K562 (cell line): ENCODE measurements at places on chromosomes 5 and 9. TPM values are rescaled to one million over a fixed set of nuclear protein-coding genes. Genes with fewer than 3 reads are reported as not detected.

Gene CAMK2A
- 0.13 TPM in 1 of 2 replicates, not detected in the other for total RNA-seq

Gene C5orf46
- total RNA-seq, result not detected in 2 replicates

Gene SLC6A19
- total RNA-seq, result 1.3 and 1.6 TPM in 2 replicates

Gene CKS2
- 146 and 167 TPM in 2 replicates for total RNA-seq

Gene MEIKIN
- not detected in 2 replicates for total RNA-seq

Gene ATG10
- 11.6 and 12.2 TPM in 2 replicates for total RNA-seq

Gene RNF38
- 8.9 and 9.8 TPM in 2 replicates for total RNA-seq

Gene CA9
- total RNA-seq, result 0.63 and 0.73 TPM in 2 replicates

Gene SPRY4
- 20.0 and 24.2 TPM in 2 replicates for total RNA-seq

Gene EDIL3
- 0.09 and 0.11 TPM in 2 replicates for total RNA-seq

Gene SPATA31A1
- not detected in 2 replicates for total RNA-seq

Gene PDZD2
- total RNA-seq, result 0.02 and 0.13 TPM in 2 replicates

Gene DELE1
- total RNA-seq, result 64.7 and 68.8 TPM in 2 replicates

Gene SLC6A7
- not detected in 2 replicates for total RNA-seq

Gene TEX48
- not detected in 2 replicates for total RNA-seq

Gene AMBP
- 1.3 and 2.1 TPM in 2 replicates for total RNA-seq

Gene FCN2
- total RNA-seq, result not detected in 2 replicates

Gene ARHGEF37
- total RNA-seq, result 0.27 and 0.51 TPM in 2 replicates

Gene CARTPT
- not detected in 2 replicates for total RNA-seq

Gene COL15A1
- total RNA-seq, result 4.9 and 5.1 TPM in 2 replicates

Gene IFNA2
- not detected in 2 replicates for total RNA-seq

Gene DRD1
- not detected in 2 replicates for total RNA-seq

Gene GPR151
- total RNA-seq, result not detected in 2 replicates

Gene PHF24
- not detected in 2 replicates for total RNA-seq

Gene ENHO
- 0.24 TPM in 1 of 2 replicates, not detected in the other for total RNA-seq

Gene HIGD2A
- total RNA-seq, result 150 and 154 TPM in 2 replicates

Gene CTNND2
- total RNA-seq, result 0.13 and 0.35 TPM in 2 replicates

Gene MORN5
- total RNA-seq, result not detected in 2 replicates

Gene BTNL8
- 0.13 TPM in 1 of 2 replicates, not detected in the other for total RNA-seq

Gene FCHO2
- 12.2 and 12.4 TPM in 2 replicates for total RNA-seq

Gene TIMD4
- total RNA-seq, result not detected in 2 replicates

Gene MYMK
- not detected in 2 replicates for total RNA-seq

Gene HTR1A
- total RNA-seq, result not detected in 2 replicates

Gene SLC35A4
- total RNA-seq, result 115 and 125 TPM in 2 replicates

Gene CFAP77
- not detected in 2 replicates for total RNA-seq

Gene SPAAR
- not detected in 2 replicates for total RNA-seq

Gene CD274
- total RNA-seq, result 0.18 and 0.24 TPM in 2 replicates

Gene INSL6
- total RNA-seq, result not detected in 2 replicates

Gene EGFLAM
- total RNA-seq, result 0.49 and 0.74 TPM in 2 replicates

Gene RNF183
- total RNA-seq, result 0.22 TPM in 1 of 2 replicates, not detected in the other

Gene PCDHA3
- total RNA-seq, result not detected in 2 replicates
